ENCODE measurements at places on chromosomes 6 and 20. TPM values are rescaled to one million over a fixed set of nuclear protein-coding genes. Genes with fewer than 3 reads are reported as not detected.

- DNase-seq: no peak
Observed at GRCh38 chr6:25217302-25217701, 61.9 kb upstream of the CARMIL1 start.

GRCh38 chr20:1861347-1861976 is 33.7 kb upstream of the SIRPA start:
- DNase-seq: no peak

- DNase-seq: peak; percentile 17
Observed at GRCh38 chr20:43824309-43825050, 90.2 kb upstream of the TOX2 start.

DNA sequence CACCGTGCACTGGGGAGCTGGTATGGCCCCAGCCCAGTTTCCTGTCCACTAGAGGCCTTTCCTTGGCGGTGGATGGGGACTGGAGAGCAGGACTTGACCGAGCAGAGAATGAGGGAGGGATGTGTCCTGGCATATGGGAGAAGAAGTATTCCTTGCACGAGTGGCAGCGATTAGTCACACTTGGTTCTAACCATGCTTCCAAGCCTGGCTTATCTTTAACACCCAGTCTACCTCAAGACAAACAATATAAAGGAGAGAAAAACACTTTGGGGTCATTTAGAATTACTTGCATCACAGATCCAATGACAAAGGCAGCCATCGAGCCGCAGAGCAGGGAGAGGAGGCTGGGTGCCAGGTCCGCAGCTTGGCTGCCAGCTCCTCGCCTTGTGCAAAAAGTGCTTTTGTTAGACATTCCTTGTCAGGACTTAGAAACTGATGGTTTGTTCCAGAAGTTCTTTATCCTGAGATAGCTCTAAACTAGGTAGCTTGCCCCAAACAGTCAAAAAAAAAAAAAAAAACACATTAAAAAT is 214.9 kb upstream of the GMDS start:
- DNase-seq: no peak

- no peak for DNase-seq
Observed at GRCh38 chr6:42190554-42191183, 4.1 kb downstream of the GUCA1B start.

DNA sequence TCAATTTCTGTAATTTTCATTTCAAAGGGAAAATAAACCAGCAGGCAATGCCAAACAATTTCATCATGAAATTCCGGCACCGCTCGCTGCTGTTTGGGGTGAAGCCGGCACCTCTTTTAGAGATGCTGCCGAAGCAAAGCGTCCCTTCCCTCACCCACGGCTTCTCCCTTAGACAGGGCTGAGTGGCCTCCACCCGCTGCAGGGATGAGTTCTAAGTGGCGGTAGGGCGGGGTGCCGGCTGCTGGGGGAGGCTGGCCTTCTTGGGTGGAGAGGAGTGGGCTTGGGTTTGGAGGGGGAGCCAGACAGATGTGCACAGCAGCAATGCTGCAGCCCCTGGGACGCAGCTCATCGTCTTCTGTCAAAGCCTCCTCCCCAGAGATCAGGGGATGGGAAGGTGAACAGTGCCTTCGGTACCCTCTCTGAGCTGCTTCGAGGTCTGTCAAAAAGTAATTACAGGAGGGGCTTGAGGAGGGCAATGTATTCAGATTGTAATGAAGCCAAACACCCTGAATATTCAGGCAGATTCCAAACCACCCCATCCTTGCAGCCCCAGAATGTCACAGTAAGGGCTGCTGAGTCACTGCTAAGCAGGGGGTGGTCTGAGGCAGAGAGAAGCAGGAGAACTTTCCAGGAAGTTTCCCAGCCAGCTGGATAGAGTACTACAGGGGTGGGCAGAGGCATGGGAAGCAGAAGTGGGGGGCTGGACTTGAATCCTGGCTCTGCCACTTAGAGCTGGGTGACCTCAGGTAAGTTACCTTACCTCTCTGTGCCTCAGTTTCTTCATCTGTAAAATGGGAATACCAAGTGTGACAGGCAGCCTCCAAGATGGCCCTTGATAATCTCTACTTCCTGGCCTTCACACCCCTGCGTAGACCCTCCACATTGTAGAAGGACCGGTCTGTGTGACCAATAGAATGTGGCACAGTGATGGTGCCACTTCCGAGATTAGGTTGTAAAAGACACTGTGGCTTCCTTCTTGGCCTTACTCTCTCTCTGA is 96.6 kb downstream of the SULF2 start:
- no peak for DNase-seq

GRCh38 chr6:168227840-168228239 is 91.7 kb downstream of the DACT2 start:
- DNase-seq: no peak

- no peak for DNase-seq
Observed at GRCh38 chr6:112923940-112924587, 576.9 kb downstream of the RFPL4B start.

GRCh38 chr20:57715268-57715904 is 5.6 kb upstream of the PMEPA1 start:
- no peak for DNase-seq

GRCh38 chr20:59515013-59515905 is 89.1 kb upstream of the PHACTR3 start:
- DNase-seq: peak; percentile 83

DNA sequence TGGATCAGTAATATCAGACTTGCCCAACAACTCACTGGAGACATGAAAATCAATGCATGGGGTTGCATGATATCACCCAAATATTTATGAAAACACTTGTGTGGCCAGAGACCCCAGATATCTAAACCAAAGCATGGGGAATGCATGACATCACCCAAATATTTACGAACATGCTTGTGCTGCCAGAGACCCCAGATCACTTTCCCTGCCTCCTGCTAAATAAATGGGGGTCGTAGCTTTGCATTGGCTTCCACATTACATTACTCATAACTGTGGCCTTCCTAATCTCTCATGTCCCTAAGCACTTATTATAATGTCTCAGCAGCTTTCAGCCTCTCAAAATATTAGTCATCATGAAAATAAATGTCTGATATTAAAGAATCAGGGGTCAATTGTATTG is 838.0 kb upstream of the DEFB115 start:
- DNase-seq: no peak

DNA sequence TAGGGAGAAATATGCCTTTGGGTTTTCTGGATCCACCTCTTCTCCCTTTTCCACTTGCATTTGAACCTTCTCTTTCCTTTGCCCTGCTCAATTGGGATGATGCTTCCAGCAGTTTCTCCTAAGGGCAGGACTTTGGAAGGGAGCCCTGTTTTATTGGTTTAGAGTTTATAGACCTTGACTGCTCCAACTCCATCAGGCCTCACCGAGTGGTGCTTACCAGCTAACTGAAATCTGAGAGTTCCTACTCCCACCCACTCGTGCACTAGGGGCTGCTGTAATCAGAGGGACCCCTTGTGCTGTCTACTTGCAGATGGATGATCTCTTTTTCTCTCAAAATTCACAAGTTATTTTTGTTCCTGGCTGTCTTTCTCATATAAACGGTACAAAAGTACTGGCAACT is 121.3 kb upstream of the SLC22A16 start:
- no peak for DNase-seq

Gene BTN1A1
- total RNA-seq: not detected

Gene FAM83D
- total RNA-seq: 2.0 TPM

Gene HLA-G
- 1.6 TPM for total RNA-seq

Gene ARMC2
- 5.8 TPM for total RNA-seq
